ENCODE measurements at places on chromosomes 12 and 14. TPM values are rescaled to one million over a fixed set of nuclear protein-coding genes. Genes with fewer than 3 reads are reported as not detected.

DNA sequence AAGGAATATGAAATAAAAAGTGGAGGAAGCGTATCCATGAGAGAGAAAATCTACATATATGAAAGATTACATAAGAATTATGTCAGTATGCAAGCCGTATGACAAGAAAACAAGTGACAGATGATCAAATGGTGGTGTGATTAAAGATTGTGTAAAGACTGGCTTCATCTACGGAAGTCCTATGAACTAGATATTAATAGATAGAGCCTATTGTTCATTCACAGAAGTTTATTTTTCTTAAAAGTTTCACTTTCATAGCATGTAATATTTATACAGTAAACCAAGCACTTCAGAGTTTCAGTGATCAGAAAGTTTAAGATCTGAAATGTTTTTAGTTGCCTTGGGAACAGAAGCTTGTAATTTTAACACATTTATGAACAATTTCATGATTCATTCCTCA, 84.5 kb downstream of the VRK1 start:
- H3K27ac ChIP-seq, result no peak overlapping the region
- H3K4me1 ChIP-seq, result no peaks in the 10 kb centered on the region
- H3K36me3 ChIP-seq, result peaks cover 4% of the 10 kb centered on the region
- H3K27me3 ChIP-seq, result no peaks in the 10 kb centered on the region

GCH1 gene
- total RNA-seq, result 0.31 TPM

MYH6 gene
- total RNA-seq, result not detected

DNA sequence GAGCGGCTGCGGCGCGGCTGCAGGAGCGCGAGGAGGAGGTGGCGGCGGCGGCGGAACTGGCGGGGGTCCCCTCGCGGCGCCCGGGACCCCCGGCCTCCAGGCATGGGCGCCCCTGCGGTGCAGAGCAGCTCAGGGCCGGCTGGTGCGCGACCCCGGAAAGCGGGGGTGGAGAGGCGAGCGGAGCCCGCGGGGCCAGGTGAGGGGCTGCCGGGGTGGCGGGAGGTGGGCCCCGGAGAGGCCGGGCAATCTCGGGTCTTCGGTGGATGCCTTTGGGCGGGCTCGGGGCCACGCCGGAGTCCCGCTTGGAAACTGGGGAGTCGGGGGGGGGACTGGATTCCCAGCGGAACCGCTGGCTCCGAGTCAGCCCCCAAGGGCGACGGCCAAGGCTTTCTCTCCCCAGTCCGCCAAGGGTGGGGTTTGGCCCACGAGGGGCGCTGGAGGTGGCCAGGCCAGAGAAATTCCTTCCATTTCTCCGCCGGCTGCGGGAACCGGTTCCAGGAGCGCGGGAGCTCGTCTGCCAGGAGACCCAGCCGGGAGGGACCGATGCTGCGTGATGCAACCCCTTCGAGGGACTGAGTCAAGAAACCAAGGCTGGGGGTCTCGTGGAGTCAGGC, 13.9 kb upstream of the NR4A1 start:
- H3K4me3 ChIP-seq, result peak overlapping the region; percentile 81
- H3K27me3 ChIP-seq, result no peaks in the 10 kb centered on the region
- H3K36me3 ChIP-seq, result no peaks in the 10 kb centered on the region
- H3K27ac ChIP-seq, result peak overlapping the region; percentile 85
- no peak for DNase-seq

- H3K27ac ChIP-seq, result no peak overlapping the region
- H3K4me1 ChIP-seq, result no peaks in the 10 kb centered on the region
- H3K27me3 ChIP-seq, result peaks cover 2% of the 10 kb centered on the region
- H3K36me3 ChIP-seq, result peaks cover 6% of the 10 kb centered on the region
Observed at GRCh38 chr12:30806989-30807694, 52.4 kb upstream of the CAPRIN2 start.

SLC25A21 gene
- total RNA-seq, result 1.2 TPM

DNA sequence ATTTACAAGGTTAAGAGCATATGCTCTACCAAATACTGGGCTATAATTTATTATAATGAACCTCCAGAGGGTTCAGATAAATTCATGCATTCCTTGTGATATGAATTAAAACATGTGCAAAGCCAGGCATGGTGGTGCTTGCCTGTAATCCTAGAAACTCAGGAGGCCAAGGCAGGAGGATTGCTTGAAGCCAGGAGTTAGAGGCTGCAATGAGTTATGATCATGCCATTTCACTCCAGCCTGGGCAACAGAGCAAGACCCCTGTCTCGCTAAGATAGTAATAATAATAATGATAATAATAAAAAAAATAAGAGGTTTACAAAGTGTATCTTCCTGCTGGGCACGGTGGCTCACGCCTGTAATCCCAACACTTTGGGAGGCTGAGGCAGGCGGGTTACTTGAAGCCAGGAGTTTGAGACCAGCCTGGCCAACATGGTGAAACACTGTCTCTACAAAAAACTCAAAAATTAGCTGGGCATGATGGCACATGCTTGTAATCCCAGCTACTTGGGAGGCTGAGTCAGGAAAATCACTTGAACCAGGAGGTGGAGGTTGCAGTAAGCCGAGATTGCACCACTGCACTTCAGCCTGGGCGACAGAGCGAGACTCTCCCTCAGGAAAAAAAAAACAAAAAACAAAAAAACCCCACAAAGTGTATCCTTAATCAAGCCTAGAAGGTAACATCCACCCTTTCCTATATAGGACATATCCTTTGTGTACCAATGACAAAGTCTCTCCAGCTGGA, 7.3 kb upstream of the CS start:
- H3K27ac ChIP-seq, result no peak overlapping the region
- H3K4me3 ChIP-seq, result no peak overlapping the region
- H3K27me3 ChIP-seq, result no peaks in the 10 kb centered on the region

DNA sequence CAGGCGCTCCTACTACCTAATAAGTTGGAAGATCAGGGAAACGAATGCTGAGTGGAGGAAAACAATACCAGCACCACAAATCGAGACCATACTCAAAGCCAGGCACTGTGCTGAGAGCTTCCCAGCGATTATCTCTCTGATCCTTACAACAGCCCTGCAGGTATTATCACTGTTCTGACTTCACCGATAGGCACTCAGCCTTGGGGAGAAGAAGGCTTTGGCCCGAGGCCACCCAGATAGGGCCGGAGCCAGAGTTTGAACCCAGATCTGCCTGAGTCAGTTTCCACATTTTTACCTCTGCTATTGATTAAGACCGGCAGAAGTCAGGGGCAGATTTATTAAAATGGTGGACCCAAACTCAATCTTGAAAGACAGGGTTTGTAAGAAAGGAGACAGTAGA, 4.9 kb downstream of the SVOP start:
- no peaks in the 10 kb centered on the region for H3K36me3 ChIP-seq
- peaks cover 35% of the 10 kb centered on the region for H3K27me3 ChIP-seq
- DNase-seq, result peak; percentile 56
- no peak overlapping the region for H3K4me3 ChIP-seq

All from osteocyte (in vitro differentiated cells).